Left colon (tissue), 2 donors: ENCODE measurements at places on chromosomes 12 and 14. TPM values are rescaled to one million over a fixed set of nuclear protein-coding genes. Genes with fewer than 3 reads are reported as not detected.

DNA sequence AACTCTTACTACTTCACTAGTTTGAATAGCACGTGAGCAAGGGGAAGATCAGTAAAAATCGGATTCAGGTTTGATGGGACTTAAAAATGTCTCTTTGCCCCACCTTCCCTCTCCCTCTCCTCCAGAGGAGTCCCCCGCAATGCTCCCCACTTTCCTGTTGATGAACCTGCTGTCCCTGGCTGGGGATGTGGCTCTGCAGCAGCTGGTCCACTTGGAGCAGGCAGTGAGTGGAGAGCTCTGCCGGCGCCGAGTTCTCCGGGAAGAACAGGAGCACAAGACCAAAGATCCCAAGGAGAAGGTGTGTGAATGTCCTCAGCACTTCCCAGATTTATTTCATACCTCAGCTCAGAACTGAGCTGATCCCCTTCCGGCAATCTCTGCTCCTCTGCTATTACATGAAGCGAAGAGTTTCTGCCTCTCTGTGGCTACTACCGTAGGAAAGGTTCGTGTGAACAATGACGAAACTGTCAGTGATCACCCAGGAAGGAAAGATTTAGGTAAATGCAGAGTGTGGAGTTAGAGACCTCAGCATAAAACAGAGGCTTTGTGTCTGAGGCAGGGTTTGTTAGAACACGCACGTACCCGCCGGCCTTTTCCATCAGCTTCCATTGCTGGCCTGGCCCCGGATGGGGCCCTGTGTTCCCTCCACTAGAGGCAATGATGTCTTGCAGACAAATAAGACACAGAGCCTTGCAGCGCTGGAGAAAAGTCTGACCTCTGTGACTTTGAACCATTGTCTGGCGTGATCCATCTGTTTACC is 7.4 kb upstream of the GAPDH start:
- DNase-seq: no peak

GRCh38 chr12:83889745-83890144 is 1022.9 kb downstream of the SLC6A15 start:
- no peak for DNase-seq

DNA sequence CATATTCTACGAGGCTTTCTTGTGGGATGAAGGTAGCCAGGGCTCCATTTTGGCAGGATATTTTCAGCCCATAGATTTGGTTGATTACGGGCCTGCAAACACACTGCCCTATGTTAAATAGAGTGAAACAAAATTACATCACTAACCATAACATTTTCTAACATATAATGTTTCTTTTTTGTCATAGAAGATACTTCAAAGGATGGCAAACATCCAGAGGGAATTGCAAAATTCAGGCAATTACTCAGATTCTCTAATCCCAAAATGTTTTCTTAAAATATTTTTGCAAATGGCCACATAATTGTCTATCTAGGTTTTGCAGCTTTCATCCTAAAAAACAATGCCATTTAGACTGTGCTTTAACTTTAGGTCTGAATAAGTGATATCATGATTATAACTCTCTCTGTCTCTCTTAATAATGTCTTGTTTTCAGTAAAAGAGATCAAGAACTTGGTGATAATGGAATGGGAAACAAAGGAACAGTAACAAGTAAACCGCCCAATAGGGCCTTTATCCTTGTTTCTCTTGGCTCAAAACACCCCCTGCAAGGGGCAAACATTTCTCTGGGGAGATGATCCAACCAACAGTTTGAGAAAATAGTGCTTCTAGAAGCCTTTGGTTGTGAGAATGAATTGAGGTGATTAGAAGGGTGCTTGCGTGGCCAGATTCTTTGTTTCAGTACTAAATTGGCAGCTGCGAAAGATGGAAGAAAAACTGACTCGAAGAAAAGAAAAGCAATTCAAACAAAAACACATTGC is 54.4 kb upstream of the BTG1 start:
- no peak for DNase-seq

DNA sequence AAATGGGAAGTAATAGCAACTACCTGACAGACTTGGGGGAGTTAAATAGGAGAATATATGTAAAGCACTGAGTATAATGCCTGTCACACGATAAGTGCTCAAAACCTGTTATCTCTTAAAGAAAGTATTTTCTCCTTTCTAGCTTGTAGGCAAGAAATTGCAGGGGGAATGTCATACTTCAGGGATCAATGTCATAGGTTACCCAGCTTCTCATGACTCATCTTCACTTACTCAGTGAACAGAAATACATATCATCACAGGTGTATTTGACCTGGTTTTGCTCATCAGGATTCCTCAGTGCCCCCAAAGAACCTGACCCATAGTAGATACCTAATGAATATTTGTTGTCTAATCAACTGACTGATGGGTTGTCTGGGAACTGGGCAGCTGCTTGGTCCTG is 285.0 kb upstream of the ATP2B1 start:
- no peak for DNase-seq

DNA sequence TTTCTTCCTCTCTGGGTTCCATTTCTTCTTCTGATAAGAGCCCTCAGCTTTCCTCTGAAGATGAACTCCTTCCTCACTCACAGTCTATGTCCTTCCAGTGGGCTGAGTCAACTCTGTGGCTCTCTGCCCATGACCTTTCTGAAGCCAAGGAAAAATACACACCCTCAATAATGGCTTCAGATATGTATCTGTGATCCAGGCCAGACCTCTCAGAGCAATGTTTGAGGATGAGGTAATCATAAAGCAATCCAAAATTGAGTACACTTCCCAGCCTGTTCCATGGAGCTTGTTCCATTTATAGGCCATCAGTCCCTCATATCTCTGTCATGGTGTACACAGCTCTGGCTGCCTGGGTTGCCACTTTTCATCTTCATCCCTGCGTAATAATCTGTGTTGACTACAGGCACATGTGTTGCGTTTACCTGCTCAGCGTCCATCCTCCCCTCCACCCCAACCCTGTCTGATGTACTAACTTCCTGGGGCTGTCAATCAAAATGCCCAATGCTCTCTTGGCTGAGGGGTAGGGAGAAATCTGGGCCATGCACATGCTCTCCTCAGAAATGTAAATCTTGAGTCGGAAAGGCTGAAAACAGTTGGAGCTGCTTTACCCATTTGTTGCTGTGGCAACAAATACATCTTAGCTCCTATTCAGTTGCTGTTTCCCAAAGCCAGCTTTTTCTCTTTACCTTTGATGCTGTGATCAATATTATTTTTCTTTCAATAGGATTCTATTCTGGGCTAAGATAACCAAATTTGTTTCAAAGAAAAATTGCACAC is 377.8 kb upstream of the TMEM132C start:
- no peak for DNase-seq

DNA sequence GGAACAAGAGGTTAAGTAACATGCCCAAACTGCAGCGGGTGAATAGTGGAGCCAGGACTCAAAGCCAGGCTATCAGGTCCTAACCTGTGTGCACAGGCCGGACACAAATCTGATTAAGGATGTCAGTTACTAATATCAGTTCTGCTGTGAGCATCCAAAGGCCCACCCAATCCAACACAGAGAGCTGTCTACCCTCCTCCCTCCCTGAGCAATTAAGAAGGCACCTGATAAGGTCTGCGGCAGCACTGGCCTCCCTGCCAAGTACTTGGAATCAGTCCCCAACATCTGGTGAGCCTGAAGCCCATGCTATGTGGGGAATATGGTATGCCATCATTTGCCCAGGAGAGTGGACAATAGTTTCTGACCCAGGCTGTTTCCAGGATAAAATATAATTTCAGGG is 3.9 kb downstream of the HEBP1 start:
- no peak for DNase-seq

DNA sequence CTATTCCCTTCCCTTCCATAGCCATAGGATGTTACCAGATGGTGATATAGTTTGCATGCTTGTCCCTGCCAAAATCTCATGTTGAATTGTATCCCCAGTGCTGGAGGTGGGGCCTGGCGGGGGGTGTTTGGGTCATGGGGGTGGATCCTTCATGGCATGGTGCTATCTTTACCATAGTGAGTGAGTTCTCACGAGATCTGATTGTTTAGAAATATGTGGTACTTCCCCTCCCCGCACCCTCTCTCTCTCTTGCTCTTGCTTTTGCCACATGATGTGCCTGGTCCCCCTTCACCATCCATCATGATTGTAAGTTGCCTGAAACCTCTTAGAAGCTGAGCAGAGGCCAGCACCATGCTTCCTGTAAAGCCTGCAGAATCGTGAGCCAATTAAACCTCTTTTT is 181.3 kb downstream of the CAND1 start:
- DNase-seq: no peak

DNA sequence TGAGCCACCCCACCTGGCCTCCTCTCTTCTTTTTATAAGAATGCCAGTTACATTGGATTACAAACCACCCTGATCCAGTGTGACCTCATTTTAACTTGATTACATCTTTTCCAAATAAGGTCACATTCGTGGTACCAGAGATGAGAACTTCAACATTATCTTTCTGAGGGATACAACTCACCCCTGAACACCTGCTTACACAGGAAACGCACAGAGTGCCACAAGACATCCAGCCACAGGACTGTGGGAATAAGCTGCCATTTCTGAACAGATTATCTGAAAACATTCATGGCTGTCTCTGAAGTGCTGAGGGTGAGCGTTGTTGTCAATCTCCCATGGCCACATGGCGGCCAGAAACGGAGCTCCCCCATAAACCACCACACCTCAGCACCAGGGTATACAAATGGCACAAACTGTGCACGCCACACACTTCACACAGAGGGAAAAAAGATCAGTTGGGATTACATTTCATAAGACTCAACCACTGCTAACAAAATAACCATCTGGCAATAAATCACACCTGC is 23.7 kb downstream of the FOXN3 start:
- no peak for DNase-seq

DNA sequence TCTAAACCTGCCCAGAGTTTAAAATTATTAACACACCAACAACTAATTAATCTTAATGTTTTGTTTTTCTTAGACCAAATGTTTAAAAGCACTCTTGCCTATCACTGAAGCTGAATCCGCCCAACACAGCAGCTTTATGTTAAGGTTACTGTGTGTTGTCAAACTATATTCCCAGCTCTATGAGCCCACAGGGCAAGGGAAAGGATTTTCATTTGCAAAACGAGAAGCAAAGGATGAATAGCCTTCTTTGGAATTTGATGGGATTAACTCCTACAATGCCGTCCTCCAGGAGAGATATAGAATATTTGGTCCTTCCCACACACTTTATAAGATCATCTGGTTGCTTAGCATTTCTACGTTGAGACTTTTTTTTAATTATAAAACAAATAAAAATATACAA is 43.7 kb downstream of the DUSP16 start:
- DNase-seq: no peak

PPP2R5E gene
- 54.2 TPM for total RNA-seq

PARP2 gene
- total RNA-seq: 10.0 TPM

CLEC12A gene
- 0.75 TPM for total RNA-seq

KRT3 gene
- not detected for total RNA-seq
